ENCODE measurements at places on chromosomes 5 and 9.

GRCh38 chr9:112245126-112245525, 70.0 kb upstream of the SUSD1 start:
- no peak for DNase-seq

DNA sequence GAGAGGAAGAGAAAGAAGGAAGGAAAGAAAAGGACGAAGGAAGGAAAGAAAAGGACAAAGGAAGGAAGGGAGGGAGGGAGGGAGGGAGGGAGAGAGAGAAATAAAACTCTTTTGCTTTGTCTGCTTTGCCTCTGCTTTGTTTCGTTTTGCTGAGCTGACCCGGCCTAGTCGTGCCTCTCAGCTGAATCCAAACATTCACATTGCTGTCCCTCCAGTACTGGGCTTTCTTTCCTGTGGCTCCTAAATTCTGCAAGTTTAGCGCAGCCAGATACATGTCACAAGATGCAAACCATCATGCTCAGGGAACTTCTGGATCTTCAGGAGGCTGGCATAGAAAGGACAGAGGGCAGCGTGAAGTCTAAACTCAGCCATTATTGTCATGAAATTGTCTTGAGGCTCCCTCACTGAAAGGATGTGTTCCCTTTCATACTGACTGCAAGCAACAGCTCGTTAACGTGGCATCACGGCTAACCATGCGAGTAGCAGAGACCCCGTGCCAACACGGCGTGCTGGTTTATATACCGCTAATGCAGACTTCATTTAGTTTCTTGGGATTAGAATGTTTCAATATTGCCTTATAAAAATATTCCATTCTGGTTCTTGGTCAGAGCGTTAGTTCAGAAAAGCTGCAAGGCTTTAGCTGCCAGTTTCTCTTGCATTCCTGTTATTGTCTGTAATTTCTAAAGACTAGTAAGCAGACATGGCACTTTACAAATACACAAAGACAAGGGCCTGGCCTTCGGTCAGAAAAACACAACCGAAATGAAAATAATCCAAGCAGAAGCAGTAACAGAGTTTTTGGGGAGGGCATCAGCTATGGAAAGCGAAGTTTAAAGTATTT, 94.2 kb downstream of the TMEM174 start:
- DNase-seq: no peak

- DNase-seq: no peak
These were observed 55.6 kb downstream of the CFAP90 start for GRCh38 chr5:7795306-7795705.

DNA sequence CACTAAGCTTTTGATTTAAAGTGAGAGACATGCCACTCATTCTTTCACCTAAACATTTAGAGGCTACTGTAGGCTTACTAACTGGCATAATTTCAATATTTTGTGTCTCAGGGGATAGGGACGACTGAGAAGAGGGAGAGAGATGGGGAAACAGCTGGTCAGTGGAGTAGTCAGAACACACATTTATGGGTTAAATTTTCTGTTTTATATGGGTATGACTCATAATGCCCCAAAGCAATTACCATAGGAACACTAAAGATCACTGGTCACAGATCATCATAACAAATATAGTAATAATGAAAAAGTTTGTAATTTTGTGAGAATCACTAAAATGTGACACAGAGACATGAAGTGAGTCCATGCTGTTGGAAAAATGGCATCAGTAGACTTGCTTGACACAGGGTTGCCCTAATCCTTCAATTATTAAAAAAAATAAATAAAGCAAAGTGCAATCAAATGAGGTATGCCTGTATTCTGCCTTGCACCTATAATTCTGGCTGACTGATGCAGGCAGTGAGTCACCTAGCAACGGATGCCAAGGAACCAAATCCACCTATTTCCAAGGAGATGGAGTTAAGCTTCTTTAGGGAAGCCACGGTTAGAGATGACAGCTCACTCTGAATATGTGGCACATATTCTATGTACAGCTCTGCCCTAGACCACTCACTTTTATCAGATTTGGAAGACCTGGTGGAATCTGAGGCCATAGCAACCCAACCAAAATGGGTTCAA, 166.1 kb downstream of the MARCHF11 start:
- DNase-seq: no peak

- DNase-seq: no peak
These were observed 542.0 kb upstream of the TRPC7 start for GRCh38 chr5:136907371-136907770.

DNA sequence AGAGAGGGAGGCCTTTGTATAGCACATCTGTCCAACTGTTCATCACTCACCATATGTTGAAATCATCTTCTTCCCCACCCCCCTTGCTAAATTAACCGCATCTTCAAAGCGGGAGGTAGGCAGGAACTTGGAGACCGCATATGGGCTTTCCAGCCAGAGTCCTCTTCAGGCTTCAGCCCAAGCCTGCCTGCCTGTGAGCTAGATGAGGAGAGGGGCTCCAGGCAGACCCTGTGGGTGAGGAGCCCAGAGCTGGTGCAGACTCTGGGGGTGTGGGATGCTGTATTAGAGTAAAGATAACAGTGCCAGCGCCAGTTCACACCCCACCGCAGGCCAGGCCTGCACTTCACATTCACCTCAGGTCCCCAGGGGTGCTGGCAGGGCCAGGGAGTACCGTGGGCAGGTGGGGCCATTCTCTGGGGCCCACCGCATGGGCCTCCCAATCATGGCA, 16.2 kb downstream of the PRRC2B start:
- no peak for DNase-seq

DNA sequence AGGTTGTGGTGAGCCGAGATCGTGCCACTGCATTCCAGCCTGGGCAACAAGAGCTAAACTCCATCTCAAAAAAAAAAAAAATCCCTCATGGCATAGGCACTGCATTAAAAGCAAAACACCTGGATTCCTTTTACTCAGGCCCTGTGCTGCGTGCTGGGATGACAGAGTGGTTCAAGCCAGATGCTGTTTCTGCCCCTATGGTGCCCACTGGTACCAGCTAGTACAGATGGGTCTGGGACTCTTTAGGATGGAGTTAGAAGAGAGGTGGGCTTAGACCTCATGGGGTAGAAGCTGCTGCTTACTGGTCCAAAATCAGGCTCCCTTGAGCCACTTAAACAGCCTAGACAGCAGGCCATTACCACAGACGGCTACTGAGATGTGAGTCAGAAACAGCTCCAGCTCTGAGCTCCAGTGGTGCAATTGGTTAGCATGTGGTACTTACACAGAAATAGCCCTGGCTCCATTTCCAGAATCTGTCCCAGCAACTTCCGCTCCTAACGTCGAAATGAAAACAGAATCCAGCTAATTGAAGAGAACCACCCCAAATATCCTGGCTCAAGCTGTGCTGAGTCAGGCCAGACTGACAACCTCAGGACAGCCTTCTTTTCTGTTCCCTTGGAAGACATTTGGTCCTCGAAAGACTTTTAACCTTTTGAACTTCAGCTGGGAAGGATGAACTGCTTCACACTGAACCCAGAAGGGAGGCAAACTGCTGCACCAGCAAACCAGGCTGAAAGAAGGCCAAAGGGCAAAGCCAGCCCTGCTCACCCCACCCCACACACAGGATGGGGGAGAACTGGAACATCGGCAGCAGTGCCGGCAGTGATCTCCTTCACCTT, 15.5 kb downstream of the C5orf15 start:
- no peak for DNase-seq
